ENCODE measurements at places on chromosomes 16 and 17. TPM values are rescaled to one million over a fixed set of nuclear protein-coding genes. Genes with fewer than 3 reads are reported as not detected.

- DNase-seq: no peak
Observed at GRCh38 chr16:79089735-79090284, 510.7 kb downstream of the MAF start.

DNA sequence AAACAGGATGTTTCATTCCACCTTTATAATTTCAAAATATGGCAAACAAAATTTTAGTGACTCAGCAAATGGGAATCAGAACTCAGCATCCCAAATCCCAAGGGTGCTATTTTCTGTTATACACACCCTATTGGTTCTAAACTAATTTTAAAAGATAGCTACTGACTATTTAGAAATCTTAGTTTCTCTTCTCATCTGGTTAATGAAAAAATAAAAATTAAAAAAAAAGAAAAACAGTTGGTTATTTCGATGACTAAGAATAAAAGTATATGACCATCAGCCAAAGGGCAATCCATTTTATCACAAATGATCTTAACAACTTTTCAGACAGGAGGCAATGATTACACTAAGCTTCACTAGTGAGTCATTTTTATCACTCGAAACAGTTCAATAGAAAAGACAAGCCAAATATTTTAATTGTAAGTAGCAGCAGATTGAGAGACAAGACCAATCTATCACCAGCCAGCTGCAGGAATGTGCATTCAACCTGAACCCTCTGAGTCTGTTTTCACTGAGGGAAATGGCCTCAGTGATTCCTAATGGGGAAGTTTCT is 15.2 kb downstream of the PHLPP2 start:
- DNase-seq: no peak

DNA sequence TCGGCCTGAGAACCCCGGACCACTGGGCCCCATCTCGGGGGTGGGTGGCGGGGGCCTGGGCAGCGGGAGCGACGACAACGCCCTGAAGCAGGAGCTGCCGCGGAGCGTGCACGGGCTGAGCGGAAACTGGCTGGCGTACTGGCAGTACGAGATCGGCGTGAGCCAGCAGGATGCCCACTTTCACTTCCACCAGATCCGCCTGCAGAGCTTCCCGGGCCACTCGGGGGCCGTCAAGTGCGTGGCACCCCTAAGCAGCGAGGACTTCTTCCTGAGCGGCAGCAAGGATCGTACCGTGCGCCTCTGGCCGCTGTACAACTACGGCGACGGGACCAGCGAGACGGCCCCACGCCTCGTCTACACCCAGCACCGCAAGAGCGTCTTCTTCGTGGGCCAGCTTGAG is 8.9 kb upstream of the SERPINF2 start:
- DNase-seq: no peak

- DNase-seq: no peak
Observed at GRCh38 chr16:62638964-62639870, 603.0 kb upstream of the CDH8 start.

DNA sequence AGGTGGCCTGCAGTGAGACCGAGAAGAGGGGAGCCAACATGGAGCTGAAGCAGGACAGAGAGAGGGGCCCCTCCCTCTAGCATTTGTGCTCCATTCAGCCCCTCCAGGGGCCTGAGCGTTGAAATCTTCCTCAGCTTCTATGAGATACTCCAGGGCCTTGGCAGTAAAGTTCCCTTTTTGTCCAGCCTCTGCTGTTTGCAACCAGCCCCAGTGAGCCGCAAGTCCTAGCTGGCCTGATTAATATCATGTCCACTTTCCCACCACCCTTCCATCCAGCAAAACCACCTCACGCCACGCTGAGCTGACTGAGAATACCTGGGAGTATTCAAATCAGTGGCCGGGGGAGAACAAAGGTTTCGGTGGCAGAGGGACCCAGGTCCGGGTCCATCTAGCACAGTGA is 11.7 kb upstream of the RPH3AL start:
- no peak for DNase-seq

DNA sequence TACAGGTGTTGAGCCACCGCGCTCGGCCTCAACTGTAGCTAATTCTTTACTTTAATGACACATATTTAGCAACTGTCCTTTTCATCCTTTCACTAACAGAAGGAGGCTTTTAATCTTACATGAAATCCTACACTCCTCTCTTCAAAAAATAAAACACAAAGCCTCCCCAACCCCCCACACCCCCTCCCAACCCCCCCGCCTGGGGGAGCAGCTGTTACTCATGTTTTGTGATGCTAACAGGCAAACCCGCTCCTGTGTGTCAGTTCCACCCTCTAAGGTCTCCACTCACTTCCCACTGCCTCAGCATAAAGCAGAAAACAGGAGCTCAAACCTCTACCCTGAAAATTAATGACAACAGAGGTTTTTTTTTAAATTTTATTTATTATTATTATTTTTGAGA is 55.4 kb upstream of the SLC25A19 start:
- DNase-seq: no peak

GRCh38 chr17:36894925-36895324 is 42.4 kb upstream of the LHX1 start:
- no peak for DNase-seq

- DNase-seq: no peak
Observed at GRCh38 chr16:82149536-82149935, 20.5 kb downstream of the MPHOSPH6 start.

GRCh38 chr17:14582996-14583395 is 282.1 kb downstream of the HS3ST3B1 start:
- DNase-seq: no peak

DNA sequence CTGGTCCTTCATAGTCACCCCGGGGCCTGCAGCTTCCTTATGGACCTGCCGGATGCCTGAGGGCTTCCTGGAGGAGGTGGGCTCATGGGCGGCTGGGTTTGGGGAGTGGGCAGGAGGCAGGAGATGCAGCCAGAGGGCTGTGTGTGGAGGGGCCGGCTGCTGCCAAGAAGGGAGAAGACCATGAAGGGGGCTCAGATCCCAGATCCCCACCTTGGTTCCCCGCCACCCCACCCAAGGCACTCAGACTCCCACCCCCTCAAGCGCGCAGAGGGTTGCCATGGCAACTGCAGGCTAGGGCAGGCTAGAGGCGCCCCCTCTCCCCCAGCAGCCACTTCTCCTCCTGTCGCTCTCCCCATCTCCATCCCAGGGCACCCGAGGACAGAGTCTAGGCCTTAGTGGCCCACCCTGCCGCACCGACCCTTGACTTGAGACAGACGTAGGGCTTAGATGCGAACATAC is 104.5 kb downstream of the CRLF3 start:
- no peak for DNase-seq

DNA sequence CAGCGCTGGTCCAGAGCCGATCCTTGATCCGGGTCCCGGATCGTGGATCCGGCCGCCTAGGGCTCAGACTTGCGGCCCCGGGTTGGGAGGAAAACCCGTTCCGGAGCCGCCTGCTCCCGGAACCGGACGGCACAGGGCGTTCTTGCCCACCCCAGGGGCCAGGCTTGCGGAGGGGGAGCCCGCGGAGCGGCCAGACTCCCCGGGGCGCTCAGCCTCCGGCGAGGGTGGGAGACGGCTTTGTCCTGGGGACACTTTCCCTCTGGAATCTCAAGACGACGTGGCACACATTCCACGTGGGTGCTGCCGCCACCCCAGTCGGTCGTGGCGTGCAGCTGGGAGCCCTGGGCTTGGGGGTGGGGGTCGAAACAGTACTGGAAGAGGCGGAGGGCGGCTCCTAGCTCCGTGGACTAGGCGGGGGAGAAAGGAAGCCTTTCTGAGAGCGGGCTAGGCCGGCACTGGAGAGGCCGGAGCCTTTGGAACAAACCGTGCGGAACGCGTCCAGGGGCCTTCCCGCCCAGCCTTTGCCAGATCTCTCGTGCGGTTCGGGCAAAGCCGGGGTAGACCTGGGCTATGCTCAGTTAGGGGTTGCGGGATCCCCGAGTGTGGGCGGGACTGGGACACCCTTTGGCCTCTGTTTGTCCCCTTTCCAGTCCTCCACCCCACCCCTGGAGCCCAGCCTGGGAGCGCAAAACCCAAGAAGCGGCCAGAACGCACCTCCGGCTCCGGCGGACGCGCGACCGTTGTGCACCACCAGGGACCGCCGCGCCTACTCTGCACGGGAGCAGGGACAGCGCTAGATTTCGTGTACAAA is 26.5 kb downstream of the SREBF1 start:
- DNase-seq: no peak

DNA sequence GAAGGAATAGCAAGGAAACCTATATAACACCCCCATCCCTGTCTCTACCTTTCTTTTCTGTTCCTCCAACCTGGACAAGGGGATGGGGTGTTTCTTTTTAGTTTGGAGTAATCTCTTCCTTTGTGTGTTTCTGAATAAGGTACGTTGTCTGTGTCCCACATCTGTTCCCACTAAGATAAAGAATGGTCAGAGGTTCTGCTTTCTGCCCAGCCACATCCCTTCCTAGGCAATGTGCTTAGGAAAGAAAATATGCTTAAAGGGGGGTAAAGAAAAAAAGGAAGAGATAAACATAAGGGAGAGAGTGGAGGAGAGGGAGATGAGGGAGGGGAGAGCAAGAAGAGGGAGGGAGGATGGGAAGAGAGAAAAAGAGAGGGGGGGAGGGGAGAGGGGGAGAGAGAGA is 35.1 kb downstream of the SLC6A2 start:
- DNase-seq: no peak

GRCh38 chr16:84278968-84279367 is 15.7 kb upstream of the WFDC1 start:
- DNase-seq: no peak

DNA sequence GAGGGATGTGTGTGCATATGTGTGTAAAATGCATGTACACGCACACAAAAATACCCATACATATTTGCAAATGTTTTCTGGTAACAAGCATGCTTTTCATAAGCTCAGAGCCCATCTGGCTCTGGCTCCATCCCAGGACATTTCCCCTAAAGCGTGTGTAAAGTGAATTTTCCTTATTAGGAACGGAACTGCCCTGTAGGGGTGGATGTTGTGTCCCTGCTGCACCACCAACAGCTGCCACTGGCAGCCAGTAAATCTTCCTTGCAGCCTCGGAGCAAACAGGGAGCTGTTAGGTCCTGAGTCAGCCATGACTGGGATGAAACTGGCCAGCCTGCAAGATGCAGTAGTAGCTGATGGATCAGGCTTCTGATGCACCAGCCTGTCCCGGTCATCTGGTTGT is 393.5 kb downstream of the UTP18 start:
- DNase-seq: no peak

GRCh38 chr16:2438121-2438520 is 8.9 kb downstream of the CCNF start:
- DNase-seq: no peak

Gene DPEP3
- 0.04 TPM for polyA plus RNA-seq

Gene NHLRC4
- 0.09 TPM for polyA plus RNA-seq

Gene SRCIN1
- polyA plus RNA-seq: 0.41 TPM

Gene CDH1
- 378 TPM for polyA plus RNA-seq

Gene CA10
- polyA plus RNA-seq: 0.80 TPM

All from keratinocyte (primary cell).